ENCODE measurements at places on chromosomes 4 and X.

GRCh38 chr4:135197641-135198040, 996.1 kb upstream of the PABPC4L start:
- DNase-seq, result no peak

- no peak for DNase-seq
These were observed 13.9 kb upstream of the ETDC start for GRCh38 chrX:135295238-135295943.

GRCh38 chrX:9807355-9808182, 21.3 kb downstream of the SHROOM2 start:
- DNase-seq, result no peak

GRCh38 chr4:135281230-135281629, 1079.6 kb upstream of the PABPC4L start:
- no peak for DNase-seq

DNA sequence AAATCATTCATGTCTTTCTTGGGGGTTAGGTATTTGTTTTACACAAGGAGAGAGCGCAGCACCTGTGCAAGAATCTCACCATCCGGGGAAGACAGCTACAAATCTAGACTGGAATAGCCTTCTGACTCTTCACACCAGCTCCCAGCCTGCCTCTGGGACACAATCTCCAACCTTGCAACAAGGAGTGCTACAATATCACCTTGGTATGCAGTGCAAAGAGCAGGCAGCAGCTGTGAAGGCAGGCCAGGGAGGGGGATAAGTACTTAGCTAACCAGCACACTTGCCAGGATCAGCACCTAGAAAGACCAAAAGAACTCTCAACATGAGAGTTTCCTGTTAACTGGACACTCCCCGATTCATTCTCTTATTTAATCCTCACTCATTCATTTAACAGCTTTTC, 235.3 kb downstream of the AR start:
- DNase-seq, result no peak

- DNase-seq, result no peak
These were observed 291.7 kb downstream of the EVC2 start for GRCh38 chr4:5416637-5417036.

- DNase-seq, result no peak
These were observed 57.8 kb upstream of the NDST4 start for GRCh38 chr4:115171220-115171619.
